ENCODE measurements at places on chromosomes 5 and 9. TPM values are rescaled to one million over a fixed set of nuclear protein-coding genes. Genes with fewer than 3 reads are reported as not detected.

DNA sequence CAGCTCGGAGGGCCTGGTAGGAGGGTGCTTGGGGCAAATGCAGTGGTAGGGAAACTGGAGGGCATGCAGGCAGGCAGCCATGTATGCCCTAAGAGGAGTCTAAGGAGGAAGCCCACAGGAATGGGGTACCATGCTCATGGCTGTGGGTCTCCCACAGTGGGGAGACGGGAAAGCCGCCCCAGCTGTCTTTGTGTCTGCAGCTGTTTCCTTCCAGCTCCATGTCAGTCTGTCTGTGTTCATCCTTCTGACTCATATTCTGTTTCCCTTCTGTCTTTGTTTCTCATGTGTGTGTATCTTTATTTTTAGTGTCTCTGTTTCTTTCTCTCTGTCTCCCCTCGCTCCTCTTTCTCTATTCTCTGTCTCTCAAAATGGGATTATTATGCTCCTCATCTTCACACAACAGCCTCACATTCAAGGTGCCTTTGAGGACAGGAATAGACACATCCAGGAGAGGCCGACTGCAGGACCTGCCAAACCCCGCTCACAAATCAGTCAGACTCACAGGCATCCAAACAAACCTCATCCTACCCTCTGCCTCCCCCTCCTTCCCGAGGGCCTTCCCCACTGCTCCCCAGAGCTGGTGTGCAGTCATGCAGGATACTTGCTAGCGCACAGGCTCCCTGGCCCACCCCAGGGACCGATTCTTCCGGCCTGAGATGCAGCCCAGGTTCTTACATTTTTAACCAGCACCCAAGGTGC, 68.4 kb upstream of the RARS1 start:
- no peak for DNase-seq

DNA sequence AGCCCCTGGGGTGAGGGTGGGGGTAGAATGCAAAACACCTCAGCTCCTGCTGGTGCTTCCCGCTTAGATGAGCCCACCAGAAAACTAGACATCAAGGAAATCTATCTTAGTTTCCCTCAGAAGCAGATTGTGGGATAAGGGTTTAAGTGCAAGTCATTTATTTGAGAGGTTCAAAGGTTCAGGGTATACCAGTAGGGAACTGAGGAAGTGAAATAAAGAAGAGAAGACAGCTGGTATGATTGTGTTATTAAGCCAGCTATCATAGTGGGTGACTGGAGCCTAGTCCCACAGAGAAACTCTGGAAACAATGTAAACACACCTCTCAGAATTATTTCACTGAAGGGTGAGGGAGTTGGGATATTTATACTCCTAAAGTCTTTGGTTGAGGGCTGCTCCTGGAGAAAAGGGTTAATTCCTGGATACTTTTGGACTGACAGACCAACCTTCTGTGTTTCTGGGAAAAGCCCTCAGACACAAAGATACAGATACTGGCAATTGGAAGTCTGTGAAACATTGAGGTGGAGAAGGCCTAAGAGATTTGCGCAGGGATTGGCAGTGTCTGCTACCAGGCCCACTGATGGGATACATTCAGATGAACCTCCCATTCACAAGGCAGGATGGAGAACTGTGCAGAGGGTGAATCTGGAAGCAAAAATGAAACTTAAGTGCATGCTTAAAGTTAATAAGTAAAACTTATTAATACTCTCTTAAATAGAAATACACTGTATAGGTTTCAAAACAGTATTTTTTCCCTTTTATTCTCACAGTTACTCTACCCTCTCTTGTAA, 6.4 kb upstream of the DCTN4 start:
- no peak for DNase-seq

DNA sequence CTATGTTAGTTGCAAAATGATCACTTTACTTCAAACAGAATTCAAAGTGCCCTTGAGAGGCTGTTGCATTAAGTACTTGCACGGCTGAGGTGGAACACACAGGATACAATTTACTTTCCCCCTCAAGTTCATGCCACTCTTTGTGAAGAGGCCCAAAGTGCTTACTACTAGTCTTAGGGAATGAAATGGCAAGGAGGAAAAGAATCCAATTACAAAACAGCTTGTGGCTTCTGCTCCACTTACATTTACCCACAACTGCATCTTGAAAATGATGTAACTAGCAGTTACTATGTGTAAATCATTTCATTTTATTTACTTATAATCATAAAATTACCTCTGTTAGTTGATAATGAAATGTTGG, 14.6 kb downstream of the FOXD1 start:
- no peak for DNase-seq

DNA sequence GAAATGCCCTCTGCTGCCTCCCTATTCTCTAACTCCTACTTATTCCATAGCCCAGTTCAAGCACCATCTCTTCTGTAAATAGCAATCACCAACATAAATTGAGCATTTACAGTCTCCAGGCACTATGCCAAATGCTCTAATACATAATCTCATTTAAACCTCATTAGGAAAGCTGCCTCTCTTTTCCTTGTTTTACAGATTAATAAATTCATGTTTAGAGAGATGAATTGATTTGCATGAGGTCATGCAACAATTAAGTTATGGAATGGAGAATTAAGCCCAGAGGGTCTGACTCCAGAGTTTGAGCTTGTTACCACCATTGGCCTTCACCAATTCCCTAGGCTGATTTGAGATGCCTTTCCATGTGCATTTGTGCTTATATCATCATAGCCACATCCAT, 23.4 kb upstream of the RFX3 start:
- DNase-seq: no peak

DNA sequence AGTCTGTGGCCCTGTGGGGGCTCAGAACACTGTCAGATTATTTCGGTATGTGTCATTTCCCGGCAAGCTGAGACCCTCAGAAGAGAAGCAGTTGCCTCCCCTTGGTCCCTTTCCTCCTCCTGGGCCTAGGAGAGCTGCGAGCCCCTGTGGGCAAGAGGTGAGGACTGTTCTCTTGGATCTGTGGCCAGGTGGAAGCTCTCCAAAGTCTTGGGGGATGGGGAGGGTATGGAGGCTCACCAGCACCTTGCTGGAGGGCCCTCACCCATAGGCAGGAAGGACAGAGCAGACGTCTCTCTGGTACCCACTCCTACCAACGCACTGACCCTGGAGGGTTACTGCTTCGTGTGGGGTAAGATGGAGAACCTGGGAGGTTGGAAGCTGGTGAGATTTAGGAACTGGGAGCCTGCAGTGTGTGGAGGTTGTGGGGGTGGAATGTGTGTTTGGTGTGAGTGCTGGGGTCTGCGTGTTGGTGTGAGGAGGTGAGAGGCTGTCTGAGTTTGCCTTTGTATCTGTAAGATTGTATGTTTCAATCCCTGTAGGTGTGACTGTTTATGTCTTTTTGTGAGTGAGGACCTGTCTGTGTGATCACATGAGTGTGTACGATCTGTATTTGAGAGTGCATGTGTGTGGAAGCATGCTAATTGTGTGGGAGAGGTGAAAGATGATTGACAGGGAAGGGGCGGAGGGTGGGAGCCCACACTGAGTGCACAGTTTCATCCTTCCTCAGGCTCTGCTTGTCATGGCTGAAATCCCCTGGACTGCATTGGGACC, 52.4 kb upstream of the PSD2 start:
- peak; percentile 3 for DNase-seq

DNA sequence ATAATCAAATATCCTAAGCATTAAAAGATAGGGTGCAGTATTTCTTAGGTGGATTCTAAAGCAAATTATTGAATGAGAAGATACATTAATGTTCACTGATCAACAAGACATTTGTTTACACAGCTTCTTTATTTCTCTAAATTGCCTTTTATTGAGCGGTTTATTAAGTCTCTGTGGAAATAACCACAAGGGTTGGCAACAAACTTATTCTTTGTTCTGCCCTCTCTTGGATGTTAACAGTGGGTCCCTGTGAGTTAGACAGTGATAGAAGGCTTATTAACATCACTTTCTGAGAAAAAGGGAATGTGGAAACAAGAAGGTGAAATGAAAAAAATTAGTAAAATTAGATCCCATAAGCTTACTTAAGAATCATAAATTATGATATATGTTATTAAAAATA, 82.7 kb upstream of the C6 start:
- DNase-seq: no peak

- DNase-seq: no peak
These were observed 14.9 kb upstream of the TMEM38B start for GRCh38 chr9:105679257-105680022.

DNA sequence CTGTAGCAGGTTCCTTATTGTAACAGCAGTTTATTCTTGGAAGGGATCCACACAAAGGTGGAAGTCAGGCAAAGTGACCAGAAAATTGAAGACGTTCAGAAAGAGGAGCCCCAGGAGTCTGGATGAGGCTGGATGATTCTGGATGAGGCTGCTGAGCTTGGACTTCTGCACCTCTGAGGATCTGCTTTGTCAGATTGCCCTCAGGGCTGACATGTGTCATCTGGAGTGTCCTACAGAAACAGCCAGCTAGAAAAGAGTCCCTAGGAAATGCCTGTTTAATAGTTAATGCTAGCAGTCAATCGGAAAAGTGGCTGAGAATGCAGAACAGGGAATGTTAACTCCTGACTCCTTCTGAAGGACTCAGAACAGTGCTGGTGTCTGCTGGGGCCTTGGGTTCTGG, 236.4 kb downstream of the LRRC70 start:
- no peak for DNase-seq

GRCh38 chr5:53246042-53246836, 136.7 kb upstream of the MOCS2 start:
- peak; percentile 26 for DNase-seq

- DNase-seq: peak; percentile 54
These were observed 53.5 kb upstream of the ABL1 start for GRCh38 chr9:130781569-130781968.

GRCh38 chr9:14293801-14294200, 20.1 kb downstream of the NFIB start:
- no peak for DNase-seq

BTNL3 gene
- polyA plus RNA-seq: not detected

FGFR4 gene
- polyA plus RNA-seq: 196 TPM

TOMM5 gene
- 68.9 TPM for polyA plus RNA-seq

TMOD1 gene
- polyA plus RNA-seq: 79.9 TPM

CDC20B gene
- polyA plus RNA-seq: not detected

Data from muscle of leg (tissue), 16 donors.